ENCODE measurements at places on chromosomes 3 and 15.

DNA sequence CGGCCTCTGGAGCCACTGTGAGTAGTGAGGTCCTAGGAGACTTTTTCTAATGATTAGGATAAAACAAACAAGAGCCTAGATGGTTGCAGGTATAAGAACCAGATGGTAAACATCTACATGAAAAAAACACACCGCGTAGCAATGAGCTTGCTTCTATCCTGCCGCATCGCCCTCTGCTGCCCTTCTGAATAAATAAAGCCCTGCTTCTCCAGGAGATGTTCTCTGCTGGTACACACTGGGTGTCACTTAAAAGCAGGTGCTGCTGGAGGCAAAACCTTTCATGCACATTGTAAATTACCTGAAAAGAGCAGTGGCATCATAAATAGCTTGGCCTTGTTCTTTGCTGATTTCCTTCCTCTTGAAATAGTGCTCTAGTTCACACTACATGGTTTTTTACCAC lies 164.4 kb upstream of the TOPAZ1 start:
- DNase-seq: no peak

DNA sequence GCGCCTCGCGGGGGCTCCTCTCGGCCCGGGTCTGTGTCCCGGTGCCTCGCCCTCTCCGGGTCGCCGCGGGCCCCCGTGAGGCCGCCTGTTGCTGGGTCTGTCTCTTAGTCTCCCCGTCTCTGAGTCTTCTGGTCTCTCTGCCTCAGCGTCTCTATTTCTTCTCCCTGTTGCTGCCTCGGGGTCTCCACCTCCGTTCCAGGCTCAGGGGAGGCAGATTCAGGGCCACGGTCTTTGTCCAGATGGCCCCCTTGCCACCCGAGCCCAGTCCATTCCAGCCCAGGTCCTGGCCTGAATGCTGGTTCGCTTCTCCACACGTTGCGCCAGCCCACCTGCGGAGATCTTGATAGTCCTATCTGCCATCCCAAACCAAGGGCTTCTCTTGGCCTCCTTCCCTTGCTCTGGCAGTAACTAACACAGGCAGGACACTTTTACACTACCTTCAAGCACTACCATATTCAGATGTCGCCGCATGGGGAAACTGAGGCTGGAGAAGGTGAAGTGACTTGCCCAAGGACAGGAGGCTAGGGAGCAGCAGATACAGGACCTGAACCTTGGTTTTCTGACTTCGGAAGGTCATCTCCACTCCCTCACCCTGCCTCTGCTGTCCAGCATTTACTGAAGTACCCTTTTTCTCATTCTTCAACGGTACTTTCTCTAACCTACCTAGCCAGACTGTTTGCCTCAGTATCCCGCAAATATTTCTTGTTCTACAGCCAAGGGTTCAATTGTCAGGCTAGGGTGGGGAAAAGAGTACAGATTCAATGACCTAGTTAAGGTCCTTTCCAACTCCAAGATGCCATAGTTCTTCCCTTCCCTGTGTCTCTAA lies 616 bp upstream of the IGDCC4 start:
- DNase-seq: no peak

GRCh38 chr3:186012137-186012536 lies 74.3 kb upstream of the TRA2B start:
- no peak for DNase-seq

DNA sequence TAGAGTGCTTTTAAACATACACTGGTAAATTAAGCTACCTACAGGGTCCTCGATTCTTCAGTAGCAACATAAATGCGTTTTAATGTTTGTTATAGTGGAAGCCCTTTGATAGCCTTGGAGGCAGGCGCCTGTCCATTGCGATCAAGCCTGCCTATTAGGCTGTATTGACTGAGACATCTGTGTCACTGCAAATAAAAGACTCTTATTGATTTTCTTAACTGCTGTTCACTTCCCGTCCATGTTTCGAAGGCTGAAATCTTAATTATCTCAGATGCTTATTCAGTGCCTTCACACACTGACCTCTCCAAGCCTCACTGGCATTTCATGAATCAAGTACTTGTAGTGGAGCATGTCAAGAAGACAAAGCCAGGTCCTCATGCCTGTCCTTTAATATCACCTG lies 51.1 kb downstream of the MAP2K5 start:
- DNase-seq: no peak

DNA sequence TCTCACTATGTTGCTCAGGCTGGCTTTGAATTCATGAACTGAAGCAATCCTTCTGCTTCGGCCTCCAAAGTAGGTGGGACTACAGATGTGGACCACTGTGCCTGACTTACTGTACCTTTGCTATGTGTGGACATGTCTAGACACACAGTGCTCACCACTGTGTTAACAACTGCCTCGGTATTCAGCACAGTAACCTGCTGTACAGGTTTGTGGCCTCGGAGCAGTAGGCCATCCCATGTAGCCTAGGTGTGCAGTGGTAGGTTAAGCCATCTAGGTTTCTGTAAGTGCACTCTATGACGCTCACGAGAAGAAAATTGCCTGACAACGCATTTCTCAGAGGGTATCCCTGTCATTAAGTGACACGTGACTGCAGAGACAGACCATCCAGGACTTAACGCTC lies 70.3 kb downstream of the TAMM41 start:
- no peak for DNase-seq

- DNase-seq: no peak
These were observed 479.4 kb upstream of the CBLB start for GRCh38 chr3:106348139-106348690.

DNA sequence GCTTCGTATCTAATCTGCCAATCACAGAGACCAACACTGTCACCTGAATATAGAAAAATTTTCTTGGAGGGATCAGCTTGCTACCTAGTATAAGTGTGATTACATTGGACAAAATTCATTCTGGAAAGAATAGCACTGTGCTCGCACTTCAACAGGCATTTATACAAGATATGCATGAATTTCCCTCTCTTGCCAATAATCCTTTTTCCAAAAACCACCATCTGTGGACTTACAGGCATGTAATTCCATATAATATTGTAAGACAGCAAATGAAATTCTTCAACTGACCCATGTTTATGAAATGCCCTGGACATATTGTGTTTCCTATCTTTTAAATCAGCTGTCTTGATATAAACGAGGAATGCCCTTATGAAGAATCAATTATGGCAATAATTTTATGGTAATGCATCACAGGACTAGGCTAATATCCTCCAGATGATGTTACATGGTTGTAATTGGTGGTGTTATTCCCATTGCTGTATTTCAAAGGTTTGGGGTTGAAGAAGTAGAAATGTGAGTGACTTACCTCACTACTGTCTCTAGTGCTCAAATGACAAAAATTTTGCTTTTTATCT lies 861.4 kb upstream of the NECTIN3 start:
- no peak for DNase-seq

DNA sequence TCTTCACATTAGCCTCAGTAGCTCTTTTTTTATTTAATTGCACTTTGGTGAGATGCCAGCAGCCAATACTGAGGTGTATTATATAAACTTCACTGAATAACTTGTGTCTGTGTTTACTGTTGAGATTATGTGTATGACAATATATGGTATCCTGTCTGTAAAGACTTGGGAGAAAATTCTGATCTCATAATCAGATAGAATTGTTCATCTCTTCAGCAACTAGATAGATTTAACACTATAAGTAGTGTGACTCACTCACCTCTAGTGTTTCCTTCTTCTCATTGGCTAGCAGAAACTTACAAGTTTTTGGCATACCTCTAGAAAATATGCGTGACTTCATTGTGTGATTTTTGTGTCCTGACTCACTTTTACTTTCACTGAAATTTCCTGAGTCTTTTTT lies 67.6 kb upstream of the TGFBR2 start:
- peak; percentile 87 for DNase-seq

DNA sequence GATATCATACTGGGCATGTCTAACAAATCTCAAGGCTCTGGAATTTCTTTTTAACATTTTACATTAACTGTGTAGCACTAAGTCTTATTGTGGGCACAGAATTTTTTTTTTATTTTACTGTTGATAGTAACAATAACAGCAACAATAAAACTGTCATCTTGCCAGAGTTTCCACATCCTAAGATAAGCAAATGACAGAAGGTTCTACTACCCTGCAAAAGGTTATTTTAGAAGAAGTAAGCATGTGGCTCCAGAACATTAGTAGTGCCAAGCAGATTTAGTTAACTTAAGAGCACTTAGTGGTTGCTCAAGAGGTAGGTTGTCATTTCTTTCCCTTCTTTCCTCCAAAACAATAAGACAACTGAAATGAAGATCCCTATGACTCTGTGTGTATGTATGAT lies 743.0 kb upstream of the CBLB start:
- DNase-seq: no peak

- peak; percentile 69 for DNase-seq
These were observed 228.2 kb upstream of the ZPLD1 start for GRCh38 chr3:102206511-102207031.

DNA sequence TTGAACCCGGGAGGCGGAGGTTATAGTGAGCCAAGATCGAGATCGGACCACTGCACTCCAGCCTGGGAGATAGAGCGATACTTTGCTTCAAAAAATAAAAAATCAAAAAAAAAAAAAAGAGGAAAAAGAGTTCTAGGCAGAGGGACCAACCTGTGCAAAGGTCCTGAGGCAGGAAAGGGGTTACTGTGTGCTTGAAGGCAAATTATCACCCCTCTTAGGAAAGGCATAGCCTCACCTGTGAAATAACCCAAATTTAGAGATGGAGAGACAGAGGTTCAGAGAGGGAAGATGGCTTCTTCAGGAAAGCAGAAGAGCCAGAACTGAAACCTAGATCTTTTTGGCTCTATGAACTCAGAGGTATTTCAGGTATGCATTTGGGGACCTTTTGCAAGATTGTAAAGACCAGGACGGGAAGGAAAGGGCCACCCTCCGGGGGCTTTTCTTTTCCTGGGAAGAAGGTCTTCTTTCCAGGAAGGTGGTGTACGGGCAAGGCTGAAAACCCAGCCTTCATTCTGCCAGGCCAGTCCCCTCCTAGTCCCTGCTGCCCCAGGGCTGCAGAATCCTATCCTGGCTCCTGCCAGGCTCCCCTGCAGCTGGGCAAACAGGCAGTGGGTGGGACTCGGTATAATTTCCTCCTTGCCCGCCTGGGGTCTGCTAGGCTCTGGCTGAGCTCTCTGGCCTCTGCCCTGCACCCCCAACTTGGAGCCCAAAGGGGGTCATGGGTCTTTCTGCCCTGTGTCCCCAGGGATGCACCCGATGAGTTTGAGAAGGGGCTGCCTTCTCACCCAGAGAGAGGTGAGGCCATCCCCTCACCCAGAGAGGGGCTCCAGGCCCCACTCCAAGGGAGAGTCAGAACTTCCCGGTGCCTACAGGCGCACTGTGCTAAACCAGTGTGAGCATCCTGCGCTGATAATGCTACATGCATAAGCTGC lies 14.4 kb upstream of the CSK start:
- DNase-seq: no peak

DNA sequence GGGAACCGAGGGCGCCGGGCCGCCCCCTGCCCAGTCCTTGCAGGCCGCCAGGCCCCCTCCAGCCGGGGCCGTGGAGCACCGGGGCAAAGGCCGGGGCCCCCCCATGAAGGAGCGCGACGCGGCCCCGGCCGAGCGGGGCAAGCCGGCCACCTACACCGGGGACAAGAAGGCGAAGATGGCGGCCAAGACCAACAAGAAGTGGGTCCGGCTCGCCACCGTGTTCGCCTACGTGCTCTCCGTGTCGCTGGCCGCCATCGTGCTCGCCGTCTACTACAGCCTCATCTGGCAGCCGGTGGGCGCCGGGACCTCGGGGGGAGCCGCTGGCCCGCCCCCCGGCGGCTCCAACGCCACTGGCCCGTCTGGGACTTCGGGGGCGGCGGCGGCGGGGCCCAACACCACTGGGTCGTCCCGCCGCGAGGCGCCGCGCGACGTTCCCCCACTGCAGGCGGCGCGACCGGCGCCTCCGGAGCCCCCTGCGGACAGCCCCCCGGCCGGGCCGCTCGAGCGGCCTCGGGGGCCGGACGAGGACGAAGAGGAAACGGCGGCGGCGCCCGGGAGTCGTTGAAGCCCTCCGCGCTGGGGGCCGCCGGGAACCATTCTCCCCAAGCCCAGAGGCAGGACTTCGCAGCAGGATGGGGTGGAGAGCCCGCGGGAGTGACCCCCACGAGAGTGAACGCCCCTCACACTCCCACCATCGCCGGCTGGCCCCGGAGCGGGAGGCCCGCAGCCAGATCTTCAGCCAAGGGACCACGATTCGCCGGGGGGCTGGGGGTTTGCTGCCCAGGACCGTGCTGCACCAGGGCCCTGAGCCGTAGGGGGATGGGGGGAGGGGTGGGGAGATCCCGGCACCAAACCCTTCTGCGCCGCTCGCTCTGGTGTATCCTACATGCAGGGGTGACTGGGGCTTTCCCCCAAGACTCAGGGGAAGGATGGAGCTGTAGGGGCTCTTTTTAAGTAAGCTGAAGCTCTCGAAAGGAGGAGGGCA lies 753 bp downstream of the INAFM2 start:
- no peak for DNase-seq

DNA sequence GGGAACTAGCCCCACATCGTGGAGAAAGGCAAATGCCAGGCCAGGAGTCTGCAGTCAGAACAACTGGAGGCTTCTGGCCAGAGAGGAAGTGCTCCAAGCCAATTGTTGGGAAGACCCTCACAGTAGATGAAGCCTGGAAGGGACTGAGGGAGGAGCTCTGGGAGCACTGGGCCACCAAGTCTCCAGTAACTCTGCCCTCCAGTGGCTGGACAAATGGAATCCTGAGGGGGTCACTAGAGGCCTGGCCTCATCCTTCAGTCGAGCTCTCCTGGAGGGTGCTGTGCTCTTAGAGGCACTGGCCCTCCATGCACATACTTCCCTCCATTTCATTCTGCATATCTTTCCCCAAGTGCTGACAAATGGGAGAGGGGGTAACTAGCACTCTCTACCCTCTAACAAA lies 103.0 kb downstream of the MYLK start:
- no peak for DNase-seq

GRCh38 chr3:184648636-184649035 lies 63.2 kb downstream of the MAGEF1 start:
- no peak for DNase-seq

- no peak for DNase-seq
These were observed 55.9 kb downstream of the IFT80 start for GRCh38 chr3:160343132-160343531.

DNA sequence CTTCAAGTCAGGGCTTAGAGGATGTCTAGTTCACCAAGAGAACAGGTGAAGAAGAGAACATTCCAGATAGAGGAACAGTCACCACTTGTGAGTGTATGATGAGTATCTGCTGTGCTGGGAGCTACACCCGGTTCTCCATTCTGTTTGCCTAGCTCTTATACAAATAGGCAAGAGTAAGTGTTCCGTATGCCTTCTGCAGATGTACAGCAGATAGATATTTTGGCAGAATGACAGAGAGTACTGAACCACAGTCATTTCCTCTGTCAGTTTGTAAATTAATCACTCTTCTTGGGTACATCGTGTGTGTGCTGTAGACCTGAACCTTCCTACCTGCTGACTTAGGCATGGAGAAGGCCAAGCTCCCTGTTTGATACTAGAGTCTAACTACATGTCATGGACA lies 108.3 kb upstream of the CTDSPL start:
- no peak for DNase-seq

DNA sequence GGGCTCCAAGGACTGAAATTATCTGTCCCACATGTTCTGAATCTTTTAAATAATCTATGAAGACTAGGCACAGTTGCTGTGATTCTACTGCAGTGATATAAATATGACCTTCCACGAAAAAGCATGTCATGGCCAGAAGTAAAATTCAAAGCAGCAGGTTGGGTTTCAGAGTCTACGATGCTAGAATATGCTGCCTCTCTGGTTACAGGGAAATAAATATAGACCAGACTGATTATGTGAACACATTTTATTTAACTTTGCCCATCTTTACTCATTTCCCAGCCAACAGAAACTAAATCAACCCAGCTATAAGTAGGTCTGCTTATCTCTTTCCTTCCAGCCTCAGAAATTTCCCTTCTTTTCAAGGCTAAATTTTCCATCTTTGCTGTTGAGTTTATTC lies 19.9 kb upstream of the TM6SF1 start:
- no peak for DNase-seq

Measured in fibroblast of skin of left quadriceps (primary cell).